ENCODE measurements at places on chromosomes 6 and 20. TPM values are rescaled to one million over a fixed set of nuclear protein-coding genes. Genes with fewer than 3 reads are reported as not detected.

Gene TOX2
- total RNA-seq, result 1.1 TPM

- DNase-seq, result no peak
- H3K27me3 ChIP-seq, result no peaks in the 10 kb centered on the region
- H3K4me3 ChIP-seq, result no peak overlapping the region
- H3K27ac ChIP-seq, result no peak overlapping the region
Measured at GRCh38 chr6:167416676-167417430, 92.0 kb downstream of the TTLL2 start.

GRCh38 chr6:13027207-13027606, 301.1 kb downstream of the TBC1D7 start:
- no peak for DNase-seq
- no peak overlapping the region for H3K27ac ChIP-seq
- no peaks in the 10 kb centered on the region for H3K36me3 ChIP-seq
- no peaks in the 10 kb centered on the region for H3K4me1 ChIP-seq

DNA sequence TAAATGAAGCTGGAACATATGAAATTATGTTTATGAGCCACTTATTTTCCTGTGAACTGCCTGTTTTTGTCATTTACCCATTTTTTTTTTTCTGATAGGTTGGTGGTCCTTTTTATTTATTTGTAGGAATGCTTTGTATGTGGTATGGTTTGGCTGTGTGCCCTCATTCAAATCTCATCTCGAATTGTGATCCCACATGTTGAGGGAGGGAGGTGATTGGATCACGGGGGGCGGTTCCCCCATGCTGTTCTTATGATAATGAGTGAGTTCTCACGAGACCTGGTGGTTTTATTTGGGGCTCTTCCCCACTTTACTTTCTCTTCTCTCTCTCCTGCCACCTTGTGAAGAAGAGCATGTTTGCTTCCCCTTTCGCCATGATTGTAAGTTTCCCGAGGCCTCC, 77.3 kb downstream of the CDH26 start:
- DNase-seq, result no peak
- peaks cover 4% of the 10 kb centered on the region for H3K27me3 ChIP-seq
- no peak overlapping the region for H3K27ac ChIP-seq

Gene UNC5CL
- total RNA-seq, result not detected

GRCh38 chr6:148892247-148892646, 145.4 kb downstream of the UST start:
- peaks cover 2% of the 10 kb centered on the region for H3K4me1 ChIP-seq
- H3K4me3 ChIP-seq, result no peak overlapping the region
- DNase-seq, result peak; percentile 20
- H3K36me3 ChIP-seq, result no peaks in the 10 kb centered on the region
- H3K27ac ChIP-seq, result no peak overlapping the region
- H3K27me3 ChIP-seq, result no peaks in the 10 kb centered on the region

DNA sequence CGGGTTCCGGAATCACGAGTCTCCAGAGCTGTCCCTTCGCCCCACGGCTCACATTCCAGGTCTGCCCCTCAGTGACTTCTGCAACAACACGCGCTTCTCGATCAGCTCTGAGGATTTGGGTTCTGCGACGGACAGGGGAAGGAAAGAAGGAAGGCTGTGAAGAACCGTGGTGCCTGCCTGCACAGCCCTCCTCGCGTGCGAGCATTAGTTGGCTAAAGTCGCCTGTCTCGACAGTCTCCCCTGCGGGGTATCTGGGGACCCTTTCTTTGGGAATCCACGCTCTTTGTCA, 23.1 kb downstream of the VPS52 start:
- peaks cover 8% of the 10 kb centered on the region for H3K36me3 ChIP-seq
- peak overlapping the region; percentile 46 for H3K4me3 ChIP-seq
- no peaks in the 10 kb centered on the region for H3K27me3 ChIP-seq
- no peak for DNase-seq
- H3K27ac ChIP-seq, result peak overlapping the region; percentile 84
